ENCODE measurements at places on chromosomes 11 and 22.

DNA sequence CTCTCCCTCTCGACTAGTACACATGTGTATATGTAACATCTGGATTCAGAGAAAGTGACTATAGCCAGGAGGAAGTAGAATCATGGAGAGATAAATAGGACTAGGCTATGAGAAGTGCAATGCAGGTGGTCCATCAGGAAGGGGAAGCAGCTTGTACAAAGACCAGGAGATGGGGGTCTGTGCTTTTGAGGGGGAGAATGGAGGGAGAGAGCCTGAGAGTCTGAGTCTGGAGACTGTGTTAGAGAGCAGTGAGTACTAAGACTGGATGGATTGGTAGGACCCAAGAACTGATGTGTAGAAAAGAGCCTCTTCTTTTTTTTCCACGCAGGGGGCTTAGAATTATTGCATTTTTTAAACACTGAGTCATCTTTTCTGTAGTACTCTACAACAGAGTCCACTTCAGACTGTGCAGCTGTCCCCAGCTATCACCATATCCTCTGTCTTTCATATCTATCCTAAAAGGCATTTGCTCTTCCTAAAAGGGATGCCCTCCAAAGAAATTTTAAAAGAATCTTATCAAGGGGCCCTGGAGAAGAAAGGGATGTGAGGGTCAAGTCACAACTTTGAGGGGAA, 80.4 kb downstream of the BDNF start:
- no peak for DNase-seq

DNA sequence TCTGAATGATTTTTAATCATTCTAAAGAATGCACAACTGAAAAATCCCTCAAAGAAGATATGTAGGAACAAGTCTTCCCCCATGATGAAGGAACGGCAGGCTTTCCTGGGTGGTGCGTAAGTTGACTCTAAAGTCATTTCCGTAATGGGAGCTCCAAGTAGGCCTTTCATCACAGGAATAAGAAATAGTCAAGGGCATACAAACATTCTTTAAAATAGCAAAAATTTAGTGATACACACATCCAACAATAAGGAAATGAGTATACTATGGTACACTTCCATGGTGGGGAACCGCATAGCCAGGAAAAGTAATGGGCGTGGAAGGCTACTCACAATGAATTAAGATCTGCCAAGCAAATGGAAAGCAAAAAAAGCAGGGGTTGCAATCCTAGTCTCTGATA, 10.7 kb downstream of the CD59 start:
- DNase-seq = no peak

GRCh38 chr11:17473071-17473744, 3.4 kb downstream of the ABCC8 start:
- no peak for DNase-seq

DNA sequence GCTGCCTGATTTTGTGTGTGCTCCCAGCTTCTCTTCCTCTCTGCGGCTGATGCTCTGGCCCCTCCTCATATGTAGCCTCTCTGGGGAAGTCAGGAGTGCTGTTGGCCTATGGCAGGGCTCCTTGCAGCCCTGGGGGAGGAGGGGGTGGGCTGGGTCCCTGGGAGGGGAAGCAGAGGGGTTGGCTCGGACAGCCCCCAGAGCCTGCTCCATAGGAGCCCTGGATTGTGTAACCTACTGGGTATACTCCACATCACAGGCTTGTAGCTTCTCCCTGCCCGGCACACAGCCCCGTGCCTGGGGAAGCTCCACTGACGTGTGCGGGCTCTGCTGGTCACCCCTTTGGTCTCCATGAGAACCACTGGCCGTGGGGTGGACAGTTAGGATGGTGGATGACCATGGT, 113.8 kb downstream of the ST3GAL4 start:
- no peak for DNase-seq

GRCh38 chr11:43561832-43562231, 118.7 kb upstream of the HSD17B12 start:
- no peak for DNase-seq

DNA sequence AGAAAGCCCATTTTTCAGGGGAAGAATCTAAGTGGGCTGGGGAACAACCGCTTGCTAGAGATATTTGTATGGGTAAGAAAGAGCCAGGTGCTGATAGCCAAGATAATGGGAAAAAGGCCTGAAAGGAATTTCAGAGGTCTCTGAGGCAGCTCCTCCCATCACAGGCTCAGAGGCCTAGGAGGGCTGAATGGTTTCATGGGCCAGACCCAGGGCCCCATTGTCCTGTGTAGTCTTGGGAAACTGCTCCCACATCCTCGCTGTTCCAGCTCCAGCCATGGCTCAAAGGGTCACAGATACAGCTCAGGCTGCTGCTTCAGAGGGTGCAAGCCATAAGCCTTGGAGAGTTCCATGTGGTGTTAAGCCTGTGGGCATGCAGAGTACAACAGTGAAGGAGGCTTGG, 73.2 kb upstream of the ARHGAP20 start:
- no peak for DNase-seq

DNA sequence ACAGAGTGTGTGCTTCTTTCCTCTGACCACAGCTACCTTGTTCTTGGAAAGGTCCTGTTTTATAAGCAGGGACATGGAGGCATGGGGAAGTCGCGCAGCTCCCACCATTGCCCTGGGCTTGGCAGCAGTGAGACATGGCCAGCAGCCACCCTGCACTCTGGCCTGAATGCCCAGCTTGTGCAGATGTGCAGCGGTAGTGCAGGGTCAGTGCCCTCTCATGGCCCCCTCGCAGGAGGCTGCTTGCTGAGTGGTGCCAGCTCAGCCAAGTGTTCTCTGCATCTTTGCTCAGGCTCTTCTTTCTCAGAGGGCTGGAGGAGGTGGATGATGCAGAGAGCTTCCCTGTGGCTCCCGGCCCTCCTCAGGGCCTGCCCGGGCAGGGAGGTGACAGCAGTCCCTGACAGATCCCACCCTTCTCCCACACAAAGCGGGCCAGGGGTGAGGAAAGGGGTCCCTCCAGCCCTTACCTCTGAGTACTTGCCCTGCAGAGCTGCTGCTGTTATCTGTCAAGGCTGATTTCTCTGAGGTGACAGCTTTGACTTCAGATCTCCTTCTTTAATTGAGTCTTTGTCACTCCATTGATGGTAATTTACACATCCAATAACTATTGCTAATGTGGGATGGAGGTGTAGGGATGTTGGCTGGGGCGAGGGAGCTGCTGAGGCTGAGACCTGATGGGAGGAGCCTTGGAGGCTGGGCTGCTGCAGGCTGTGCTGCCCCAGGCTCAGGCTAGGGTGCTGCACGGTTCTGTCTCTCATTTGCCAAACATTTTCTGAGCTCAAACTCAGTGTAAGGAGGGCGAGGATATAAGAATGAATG, 47.4 kb upstream of the B3GAT1 start:
- DNase-seq = no peak

- DNase-seq = no peak
Observed at GRCh38 chr11:87431392-87431791, 393.7 kb downstream of the TMEM135 start.

DNA sequence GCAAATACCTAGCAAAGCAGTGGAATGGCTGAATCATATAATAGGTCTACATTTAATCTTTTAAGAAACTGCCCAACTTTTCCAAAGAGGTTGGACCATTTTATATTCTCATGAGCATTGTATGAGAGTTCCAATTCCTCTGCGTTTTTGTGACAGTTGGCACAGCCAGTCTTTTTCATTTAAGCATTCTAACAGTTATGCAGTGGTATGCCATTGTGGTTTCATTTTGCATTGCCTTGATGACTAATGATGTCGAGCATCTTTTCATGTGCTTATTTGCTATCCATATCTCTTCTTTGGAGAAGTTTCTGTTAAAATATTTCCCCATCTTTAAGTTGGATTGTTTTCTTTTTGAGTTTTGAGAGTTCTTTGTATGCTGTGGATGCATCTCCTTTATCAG, 38.7 kb downstream of the EIF3F start:
- no peak for DNase-seq

- DNase-seq = no peak
Observed at GRCh38 chr11:13769188-13769587, 100.7 kb downstream of the FAR1 start.

DNA sequence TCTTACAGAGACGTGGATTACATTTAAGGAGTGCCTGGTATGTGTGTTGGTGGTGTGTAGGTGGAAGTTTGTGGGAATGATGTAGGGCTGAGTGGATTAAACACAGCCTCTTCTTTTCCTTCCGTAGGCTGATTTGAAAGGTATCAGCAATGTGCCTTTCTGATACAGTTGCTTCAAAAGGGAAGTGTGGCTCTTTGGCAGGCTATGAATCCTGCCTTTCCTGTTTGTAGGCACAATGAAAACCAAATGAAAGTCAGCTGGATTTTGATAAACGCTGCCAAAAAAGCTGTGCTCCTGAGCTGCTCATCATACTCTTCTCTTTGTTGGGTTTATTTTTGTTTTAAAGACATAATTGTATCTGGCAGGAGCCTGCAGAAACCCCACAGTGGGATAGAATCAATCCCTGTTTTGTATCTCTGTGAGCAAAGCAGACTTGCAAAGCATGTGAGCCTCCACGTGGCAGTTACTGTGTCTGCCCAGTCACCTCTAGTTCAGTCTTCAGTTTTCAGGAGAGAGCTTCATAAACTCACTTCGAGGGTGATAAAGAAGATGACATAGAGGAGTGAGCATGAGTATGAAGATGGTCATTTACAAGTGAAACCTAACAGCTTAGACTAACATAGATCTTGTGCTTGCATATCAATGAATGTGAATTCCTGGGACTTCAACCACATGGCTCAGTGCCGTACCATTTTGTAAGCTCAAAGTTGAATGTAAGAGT, 655.7 kb upstream of the KIRREL3 start:
- no peak for DNase-seq

- DNase-seq = no peak
Observed at GRCh38 chr22:44344407-44344806, 31.7 kb upstream of the SHISAL1 start.

- no peak for DNase-seq
Observed at GRCh38 chr11:92082652-92083051, 142.0 kb upstream of the FAT3 start.

DNA sequence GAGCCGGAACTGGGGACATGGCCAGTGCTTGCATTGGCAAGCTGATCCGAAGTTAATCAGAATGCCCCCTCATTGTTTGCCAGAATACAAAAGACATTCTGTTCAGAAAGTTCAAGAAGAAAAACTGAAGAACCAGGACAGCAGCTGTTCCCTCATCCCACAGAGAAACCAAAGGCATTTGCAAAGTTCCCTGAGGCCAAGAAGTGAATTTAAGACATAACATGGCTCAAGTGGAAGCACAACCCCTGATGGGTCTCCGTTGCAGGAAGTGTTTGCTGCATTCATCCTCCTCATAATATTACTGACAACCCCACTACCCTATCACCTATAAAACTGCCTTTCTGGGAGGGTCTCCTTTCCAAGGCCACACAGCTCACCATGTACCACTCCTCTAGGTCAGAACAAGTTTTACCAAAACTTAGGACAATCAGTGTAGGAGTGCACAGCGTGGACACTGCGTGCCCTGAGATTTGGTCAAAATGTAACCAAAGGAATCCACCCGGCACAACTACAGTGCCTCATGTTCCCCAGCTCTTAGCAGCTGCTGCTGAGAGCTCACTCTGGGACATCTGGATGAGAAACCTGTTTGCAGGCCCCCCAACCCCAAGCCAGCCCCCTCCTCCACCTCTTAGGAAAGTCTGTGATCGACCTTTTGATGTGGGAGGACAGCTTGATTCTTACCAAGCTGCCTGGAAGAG, 101.6 kb upstream of the AKIP1 start:
- no peak for DNase-seq

DNA sequence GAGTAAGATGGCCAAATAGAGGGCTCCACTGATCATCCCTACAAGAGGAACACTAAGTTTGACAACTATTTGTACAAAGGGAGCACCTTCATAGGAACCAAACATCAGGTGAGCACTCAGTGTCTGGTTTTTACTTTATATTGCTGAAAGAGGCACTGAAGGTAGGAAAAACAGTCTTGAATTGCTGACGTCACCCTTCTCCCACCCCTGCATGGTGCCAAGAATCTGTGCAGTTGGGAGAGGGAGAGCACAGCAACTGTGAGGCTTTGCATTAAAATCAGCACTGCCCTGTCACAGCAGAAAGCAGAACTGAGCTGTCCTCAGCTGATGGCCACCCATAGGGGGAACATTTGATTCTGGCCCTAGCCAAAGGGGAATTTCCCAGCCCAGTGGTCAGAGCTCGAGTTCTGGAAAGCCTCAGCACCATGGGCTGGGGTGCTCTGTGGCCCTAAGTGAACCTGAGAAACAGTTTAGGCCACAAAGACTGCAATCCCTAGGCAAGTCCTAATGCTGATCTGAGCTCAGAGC, 37.9 kb downstream of the PIWIL3 start:
- no peak for DNase-seq

- DNase-seq = no peak
Observed at GRCh38 chr22:36191106-36191836, 10.3 kb downstream of the APOL4 start.

GRCh38 chr11:35242412-35243242, 103.7 kb downstream of the CD44 start:
- peak; percentile 6 for DNase-seq

- peak; percentile 50 for DNase-seq
Observed at GRCh38 chr11:114172055-114172861, 112.7 kb downstream of the ZBTB16 start.

- DNase-seq = no peak
Observed at GRCh38 chr11:45930031-45930794, 7.8 kb downstream of the LARGE2 start.

GRCh38 chr22:37175414-37176281, 12.4 kb downstream of the C1QTNF6 start:
- no peak for DNase-seq

GRCh38 chr11:44605068-44605708, 39.7 kb downstream of the CD82 start:
- DNase-seq = no peak

DNA sequence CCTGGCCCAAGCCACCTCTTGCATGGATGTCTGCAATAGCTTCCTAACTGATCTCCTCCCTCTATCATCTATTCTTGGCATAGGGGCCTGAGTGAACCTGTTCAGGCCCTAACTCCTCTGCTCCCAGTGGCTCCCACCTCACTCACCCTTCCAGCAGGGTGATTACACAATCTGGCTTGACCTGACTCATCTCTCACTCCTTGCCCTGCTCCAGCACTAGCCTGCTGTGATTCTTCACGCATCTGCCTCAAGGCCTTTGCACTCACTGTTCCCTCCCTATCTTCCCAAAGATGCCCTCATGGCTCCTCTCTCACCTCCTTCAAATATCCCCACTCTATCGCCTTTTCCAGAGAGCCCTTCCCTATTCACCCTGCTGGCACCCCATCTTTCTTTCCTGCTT, 10.5 kb downstream of the SCN4B start:
- no peak for DNase-seq

- no peak for DNase-seq
Observed at GRCh38 chr22:32987081-32987631, 71.0 kb downstream of the SYN3 start.

GRCh38 chr11:114274637-114275036, 21.6 kb upstream of the NNMT start:
- DNase-seq = no peak

All from stimulated activated naive CD4-positive, alpha-beta T cell (primary cell).